Vagina (tissue), 2 donors: ENCODE measurements at places on chromosomes 11 and 22. TPM values are rescaled to one million over a fixed set of nuclear protein-coding genes. Genes with fewer than 3 reads are reported as not detected.

DNA sequence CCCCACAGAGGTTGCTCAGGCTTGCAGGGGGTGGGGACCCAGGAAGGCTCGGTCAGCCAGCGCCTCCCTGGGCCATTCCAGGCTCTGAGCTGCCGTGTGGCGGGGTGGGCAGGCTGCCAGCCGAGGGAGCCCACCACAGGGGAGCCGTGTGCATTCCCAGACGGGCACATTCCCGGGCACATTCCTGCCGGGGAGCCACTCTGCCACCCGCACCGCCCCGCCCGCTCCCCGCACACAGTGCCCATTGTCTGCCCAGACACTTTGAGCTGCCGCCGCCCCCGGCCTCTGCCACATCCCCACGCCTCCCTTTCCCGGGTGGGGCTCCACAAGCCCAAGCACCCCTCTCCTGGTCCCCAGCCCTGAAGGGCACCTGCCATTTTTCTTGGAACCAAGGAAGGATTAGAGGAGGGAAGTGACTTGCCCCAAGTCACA, 27.4 kb downstream of the RPL3 start:
- peaks cover 42% of the 10 kb centered on the region for H3K4me1 ChIP-seq
- H3K27ac ChIP-seq: peak overlapping the region; percentile 14
- H3K36me3 ChIP-seq: no peaks in the 10 kb centered on the region
- no peak overlapping the region for H3K4me3 ChIP-seq

- DNase-seq: no peak
- no peak overlapping the region for H3K4me3 ChIP-seq
- H3K4me1 ChIP-seq: peaks cover 5% of the 10 kb centered on the region
- H3K27ac ChIP-seq: peak overlapping the region; percentile 77
- no peaks in the 10 kb centered on the region for H3K36me3 ChIP-seq
- H3K27me3 ChIP-seq: no peaks in the 10 kb centered on the region
Measured at GRCh38 chr22:30830907-30831306, 136.2 kb downstream of the OSBP2 start.

SMTNL1 gene
- not detected for total RNA-seq

C22orf15 gene
- total RNA-seq: not detected
